ENCODE measurements at places on chromosomes 3 and 15. TPM values are rescaled to one million over a fixed set of nuclear protein-coding genes. Genes with fewer than 3 reads are reported as not detected.

DNA sequence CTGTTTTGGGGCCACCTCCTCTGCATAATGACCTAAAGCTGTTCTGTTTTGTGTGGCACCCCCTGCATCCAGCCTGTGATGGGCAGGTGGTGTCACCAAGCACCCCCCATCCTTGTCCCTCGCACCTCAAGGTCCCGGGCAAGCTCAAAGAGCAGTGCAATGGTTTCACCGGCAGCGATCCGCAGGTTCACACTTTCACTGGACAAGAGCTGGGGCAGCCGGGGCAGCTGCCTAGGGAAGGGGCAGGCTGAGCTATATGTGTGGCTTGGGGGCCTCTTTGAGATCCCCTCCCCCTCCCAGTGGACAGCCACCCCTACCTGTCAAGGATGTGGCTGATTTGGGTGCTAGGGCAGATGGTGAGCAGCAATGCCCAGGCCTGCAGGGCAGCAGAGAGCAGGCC, 3.1 kb downstream of the IFRD2 start:
- no peak for DNase-seq

The ARPIN gene
- total RNA-seq, result 7.9 TPM

The RTP4 gene
- 3.2 TPM for total RNA-seq

DNA sequence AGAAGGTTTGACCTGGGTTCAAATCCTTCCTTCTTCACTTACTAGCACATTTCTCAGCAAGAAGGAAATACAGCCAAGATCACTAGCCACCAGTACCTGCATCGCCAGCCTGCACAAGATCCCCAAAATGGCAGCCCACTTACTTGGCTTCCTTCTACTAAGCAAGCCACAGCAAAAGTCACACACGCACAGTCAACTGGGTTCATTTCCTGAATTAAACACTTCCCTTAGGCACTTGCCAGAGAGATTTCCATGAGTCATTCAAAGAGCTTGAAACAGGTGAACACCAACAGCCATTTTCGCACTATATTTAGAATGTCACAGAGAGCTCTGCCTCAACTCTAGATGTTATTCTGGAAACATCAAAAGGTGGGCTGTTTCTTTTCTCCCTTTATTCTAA, 42.6 kb downstream of the MGLL start:
- no peak for DNase-seq

GRCh38 chr3:9298236-9298635, 48.8 kb upstream of the SRGAP3 start:
- no peak for DNase-seq

Measured in right lobe of liver (tissue), 6 donors.